Activated CD4-positive, alpha-beta T cell treated with anti-CD3 and anti-CD28 coated beads, Interleukin-2, amount 10 ng/mL, durations not matched to agents 7 days and 5 days (primary cell): ENCODE measurements at places on chromosomes 6 and 20. TPM values are rescaled to one million over a fixed set of nuclear protein-coding genes. Genes with fewer than 3 reads are reported as not detected.

The JARID2 gene
- total RNA-seq, result 27.5 TPM

The NKX2-2 gene
- not detected for total RNA-seq

DNA sequence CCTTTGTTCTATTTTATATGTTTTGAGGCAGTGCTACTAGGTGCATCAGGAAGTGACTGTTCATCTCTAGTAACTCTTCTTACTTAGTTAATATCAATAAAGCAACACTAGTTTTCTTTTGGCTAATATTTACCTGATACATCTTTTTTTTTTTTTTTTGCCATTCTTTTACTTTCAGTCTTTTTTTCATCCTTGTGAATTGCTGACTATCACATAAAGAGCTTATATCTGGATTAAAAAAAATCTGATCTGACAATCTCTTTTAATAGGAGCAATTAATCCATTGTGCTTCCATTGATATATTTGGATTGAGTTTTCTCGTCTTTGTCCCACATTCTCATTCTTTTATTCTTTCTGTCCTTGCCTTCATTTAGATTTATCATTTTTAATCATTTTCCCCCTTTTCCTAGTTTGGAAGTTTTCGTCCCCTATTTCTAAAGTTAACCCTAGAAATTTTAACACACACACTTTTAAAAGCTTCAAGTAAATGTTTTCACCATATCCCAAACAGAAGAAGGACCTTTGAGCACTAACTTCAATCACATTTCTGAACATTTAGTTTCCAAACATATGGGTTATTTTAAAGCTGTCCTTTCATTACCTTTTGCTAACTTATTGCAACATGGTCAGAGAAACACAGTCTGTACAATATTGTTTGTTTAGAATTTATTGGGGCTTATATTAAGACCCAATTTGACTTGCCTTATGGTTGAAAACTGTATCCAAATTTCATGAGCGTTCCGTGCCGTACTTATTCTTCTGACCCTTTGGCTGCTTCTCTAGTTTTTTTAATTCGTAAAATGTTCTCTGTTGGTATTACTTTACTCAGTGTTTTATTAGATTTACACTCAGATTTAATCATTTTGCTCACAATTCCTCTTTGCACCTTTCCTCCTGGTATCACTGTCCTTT is 63.0 kb downstream of the SYCP2L start:
- no peak for DNase-seq

- no peak for DNase-seq
These were observed 51.4 kb downstream of the TXLNB start for GRCh38 chr6:139240161-139241010.

DNA sequence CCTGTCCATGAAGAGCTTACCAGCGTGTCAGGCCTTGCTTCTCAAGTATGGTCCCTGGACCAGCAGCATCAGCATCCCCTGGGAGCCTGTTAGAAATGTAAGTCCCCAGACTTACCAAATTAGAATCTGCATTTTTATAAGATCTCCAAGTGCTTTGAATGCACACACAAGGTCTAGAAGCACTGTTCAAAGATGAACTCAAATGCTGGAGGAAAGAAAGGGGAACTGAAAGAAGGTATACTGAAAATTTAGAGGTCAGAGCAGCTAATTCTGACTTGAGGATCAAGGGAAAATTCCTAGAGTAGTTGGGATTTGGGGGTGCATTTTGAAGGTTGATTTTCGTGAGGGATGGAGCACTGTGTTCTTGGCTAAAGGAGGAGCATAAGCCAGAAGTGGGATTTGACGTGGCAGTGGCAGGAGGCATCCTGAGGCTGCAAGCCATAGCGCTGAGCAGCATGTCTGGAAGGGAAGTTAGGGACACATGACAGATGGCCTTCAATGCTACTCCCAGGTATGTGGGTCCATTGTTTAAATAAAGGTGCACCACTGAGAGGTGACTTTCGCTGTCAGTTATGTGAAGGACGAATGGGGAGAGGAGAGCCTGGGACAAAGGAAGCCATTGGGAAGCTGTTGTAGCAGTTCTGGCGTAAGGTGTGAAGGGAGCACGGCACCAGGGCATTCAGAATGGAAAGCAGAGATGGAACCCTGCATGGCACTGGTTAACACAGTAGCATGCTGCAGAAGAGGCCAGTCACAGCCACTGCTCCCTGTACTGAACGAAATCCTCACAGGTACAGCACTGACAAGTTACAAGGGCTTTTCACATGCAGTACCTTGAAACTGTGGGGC is 36.2 kb downstream of the ARMC2 start:
- no peak for DNase-seq

GRCh38 chr20:40536808-40537207 is 152.2 kb downstream of the MAFB start:
- no peak for DNase-seq

DNA sequence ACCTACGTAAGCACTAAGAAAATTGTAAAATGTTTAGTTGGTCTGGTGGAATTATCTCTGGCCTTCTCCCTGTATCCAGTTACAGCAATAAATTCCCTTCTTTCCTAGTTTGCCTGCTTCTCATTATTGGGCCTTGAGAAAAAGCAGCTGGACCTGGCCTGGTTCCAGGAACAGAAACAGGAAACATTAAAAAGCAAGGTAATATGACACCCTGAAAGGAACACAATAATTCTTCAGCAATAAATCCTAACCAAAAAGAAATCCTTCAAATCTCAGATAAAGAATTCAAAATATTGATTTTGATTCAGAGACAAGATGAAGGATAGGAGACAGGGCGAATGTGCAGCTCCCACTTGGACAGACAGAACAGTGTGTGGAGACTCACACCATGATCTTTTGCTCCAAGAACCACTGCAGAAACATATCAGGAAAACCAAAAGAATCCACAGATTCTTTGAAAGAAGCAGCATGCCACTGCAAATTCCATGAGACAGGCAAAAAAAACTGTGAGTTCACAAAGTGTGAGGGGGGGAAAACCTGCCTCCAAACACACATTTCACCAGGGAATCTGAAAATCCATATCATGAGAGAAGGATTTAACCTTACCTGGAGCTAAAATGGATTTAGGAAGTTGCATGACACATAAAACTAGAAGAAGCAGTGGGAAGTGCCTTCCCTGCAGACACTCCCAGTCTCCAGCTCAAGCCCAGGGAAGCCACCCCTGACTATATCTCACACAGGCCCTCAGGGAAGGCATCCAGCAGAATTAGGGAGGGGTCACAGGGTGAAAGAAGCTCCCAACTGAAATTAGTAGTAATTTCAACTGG is 28.9 kb downstream of the TREM1 start:
- DNase-seq, result no peak

DNA sequence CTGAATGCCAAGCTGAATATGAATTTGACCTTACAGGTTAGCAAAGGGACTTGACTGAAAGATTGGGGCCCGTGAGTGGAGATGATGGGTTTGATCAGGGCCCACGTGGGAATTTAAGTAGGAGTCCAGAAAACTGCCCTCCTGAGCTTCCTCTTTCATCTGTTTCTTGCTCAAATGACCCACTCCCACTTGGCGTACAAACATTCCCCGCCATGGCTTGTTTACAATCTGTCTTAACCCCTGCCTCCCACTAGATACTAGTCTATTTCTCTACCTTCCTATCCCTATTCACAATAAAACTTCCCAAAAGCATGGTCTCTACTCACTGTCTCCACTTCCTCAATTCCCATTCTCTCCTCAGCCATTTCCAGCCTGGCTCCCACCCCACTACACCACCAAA is 9.4 kb downstream of the MMP9 start:
- DNase-seq, result no peak

GRCh38 chr6:30974490-30975252 is 8.8 kb upstream of the MUC21 start:
- no peak for DNase-seq

GRCh38 chr6:12522347-12522746 is 194.2 kb upstream of the PHACTR1 start:
- DNase-seq, result no peak

DNA sequence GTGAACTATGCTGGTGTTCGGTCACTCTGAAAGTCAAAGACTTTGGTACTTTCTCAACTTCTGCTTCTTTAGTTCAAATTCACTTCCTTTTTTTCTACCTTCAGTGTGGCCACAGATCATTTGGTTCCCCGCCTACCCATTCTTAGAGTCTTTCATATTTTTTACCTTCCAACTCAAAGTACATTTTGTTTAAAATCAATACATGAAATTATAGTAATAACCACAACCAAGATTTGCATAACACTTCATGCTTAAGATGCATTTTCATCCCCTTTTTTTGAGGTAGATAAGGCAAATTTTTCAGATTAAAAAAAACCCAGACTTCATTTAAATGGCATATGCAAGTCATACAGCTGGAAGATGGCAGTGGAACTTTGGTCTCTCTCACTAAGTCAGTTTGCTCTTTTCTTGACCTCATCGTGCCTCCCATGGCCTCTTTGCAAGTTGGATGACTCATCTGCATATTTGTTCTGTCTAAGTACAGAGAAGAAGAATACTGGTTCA is 11.9 kb upstream of the CNR1 start:
- DNase-seq, result no peak

- DNase-seq, result no peak
These were observed 207.0 kb upstream of the TCF21 start for GRCh38 chr6:133681891-133682290.

- DNase-seq, result no peak
These were observed 26.5 kb upstream of the GFOD1 start for GRCh38 chr6:13513626-13514502.
